Brain microvascular endothelial cell (primary cell): ENCODE measurements at places on chromosomes 3 and 15.

GRCh38 chr3:112741983-112742382 lies 101.0 kb upstream of the CCDC80 start:
- DNase-seq, result no peak

DNA sequence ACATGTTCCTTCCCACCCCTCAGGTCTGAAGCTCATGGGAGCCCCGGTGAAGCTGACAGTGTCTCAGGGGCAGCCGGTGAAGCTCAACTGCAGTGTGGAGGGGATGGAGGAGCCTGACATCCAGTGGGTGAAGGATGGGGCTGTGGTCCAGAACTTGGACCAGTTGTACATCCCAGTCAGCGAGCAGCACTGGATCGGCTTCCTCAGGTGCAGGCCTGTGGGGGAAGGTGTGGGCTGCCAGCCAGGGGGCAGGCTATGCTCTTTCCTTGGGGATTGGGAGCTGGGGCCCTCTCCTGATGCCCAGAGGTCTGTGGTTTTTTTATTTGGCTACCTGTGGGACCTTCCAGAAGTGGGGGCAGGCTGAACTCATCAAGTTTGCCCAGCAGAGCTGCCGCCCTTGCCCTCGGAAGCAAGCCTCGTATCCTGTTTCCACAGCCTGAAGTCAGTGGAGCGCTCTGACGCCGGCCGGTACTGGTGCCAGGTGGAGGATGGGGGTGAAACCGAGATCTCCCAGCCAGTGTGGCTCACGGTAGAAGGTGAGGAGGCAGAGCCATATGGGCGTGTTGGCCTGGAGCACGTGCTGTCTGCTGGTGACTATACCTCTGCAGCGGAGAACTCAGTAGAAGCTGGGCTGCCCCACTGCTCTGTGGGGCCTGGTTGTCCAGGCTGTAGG lies 2.2 kb downstream of the TYRO3 start:
- DNase-seq, result no peak

- DNase-seq, result no peak
These were observed 100.8 kb upstream of the AZI2 start for GRCh38 chr3:28449398-28449797.

DNA sequence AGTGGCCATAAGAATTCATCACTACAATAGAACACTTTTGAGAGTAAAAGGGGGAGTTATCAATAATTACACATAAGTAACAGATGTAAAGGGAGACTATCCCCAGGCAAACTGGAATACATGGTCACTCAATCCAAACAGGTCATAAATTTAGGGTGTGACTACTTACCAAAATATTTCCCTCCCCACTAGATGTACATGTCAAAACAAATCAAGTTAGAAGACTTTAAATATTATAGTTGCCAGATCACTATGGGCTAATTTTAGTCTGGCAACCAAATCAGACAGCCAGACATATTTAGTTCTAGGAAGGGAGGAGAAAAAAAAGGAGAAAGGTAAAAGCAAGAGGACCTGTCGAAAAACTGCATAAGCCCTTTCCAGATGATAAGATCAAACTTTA lies 23.1 kb downstream of the SLC24A5 start:
- DNase-seq, result no peak

DNA sequence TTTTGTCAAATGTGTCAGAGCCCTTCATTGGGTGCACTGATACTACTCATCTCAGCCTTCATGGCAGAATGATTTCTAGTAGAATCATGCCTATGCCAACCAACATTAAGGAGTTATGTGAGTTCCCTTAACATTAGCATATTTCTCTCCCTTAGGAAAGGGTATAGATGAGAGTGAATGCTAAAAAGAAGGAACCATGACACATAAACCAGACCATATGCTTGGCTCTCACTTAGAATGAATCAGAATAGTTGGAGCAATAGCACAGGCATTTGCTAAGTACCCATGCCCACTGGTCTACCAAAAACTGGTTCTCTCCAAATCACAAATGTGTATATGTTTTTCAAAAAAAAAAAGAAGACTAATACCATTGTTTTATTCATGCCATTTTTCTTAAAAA lies 51.1 kb downstream of the STRIT1 start:
- no peak for DNase-seq
